ENCODE measurements at places on chromosomes 11 and 22.

GRCh38 chr11:2387266-2387987 is 10.3 kb downstream of the CD81 start:
- no peak for DNase-seq

DNA sequence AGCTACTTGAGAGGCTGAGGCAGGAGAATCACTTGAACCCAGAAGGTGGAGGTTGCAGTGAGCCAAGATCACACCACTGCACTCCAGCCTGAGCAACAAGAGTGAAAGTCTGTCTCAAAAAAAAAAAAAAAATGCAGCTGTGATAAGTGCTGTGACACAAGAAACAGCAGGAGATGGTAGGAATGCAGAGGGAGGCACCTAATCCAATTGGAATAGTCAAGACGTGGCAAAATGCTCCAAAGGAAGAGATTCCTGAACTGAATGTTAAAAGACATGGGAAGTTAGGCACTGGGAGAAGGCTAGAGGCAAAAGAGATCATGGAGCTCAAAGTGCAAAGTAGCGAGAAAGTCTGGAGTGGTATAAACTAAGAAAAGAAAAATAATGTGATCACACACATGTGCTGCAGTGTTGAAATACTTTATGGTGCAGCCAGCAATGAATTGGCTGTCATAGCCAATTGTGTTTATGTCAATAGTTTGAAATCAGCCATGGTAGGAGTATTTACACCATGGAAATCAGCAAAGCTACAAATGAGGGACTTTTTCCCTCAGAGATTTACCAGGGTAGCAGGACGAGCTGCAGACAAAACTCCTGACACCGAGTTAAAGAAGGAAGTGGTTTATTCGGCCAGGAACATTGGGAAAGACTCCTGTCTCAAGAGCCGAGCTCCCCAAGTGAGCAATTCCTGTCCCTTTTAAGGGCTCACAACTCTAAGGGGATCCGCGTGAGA is 40.9 kb upstream of the LIPT2 start:
- DNase-seq, result no peak

DNA sequence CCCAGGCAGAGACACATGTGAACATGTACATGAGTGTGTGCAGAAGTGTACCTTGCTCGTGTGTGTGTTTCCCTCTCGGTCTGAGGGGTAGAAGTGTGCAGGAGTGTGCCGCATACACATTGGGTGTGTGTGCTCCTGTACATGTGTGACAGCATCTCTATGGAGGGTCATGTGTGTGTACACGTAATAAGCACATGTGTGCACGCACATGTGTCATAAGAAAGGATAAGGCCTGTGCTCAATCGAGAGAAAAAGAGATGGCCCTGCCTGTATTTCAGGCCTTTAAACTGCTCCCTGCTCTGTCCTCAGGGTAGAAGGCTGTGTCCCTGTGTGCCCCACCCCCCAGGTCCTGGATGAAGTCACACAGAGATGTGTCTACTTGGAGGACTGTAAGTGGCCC is 61.8 kb downstream of the OTOG start:
- DNase-seq, result no peak

DNA sequence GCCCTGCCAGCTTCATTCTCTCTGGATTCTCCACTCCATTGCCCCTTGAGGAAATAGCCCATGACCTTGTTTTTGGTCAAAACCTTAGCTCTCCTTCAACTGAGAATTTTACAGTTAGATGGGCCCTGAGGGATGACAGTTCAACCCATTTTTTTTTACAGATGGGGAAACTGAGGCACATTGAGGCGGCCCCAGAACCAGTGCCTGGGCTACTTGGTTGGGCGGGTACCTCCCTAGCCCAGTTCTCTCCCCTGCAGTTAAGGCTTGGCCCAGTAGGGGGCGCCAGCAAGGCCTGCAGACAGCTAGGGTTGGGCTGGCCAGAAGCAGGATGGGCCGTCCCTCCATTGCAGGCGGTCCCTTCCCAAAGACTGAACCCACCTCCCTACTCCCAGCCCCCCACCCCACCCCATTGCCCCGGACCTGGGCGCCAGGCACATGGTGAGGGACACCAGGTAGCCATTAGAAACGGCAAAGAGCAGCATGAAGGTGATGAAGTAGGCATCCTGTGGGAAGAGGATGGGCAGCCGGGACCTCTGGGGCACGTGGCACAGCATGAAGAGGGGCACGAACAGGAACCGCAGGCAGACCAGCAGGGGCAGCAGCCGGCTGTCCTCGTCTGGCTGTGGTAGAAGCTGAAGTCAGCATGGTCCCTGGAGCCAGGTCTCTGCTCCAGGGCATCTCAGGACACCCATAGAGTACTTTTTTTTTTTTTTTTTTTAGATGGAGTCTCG is 7.6 kb downstream of the SLC29A2 start:
- peak; percentile 32 for DNase-seq

GRCh38 chr11:109510316-109510715 is 88.3 kb downstream of the C11orf87 start:
- no peak for DNase-seq

- no peak for DNase-seq
These were observed 5.8 kb upstream of the SYNGR1 start for GRCh38 chr22:39344046-39344390.

- no peak for DNase-seq
These were observed 12.5 kb upstream of the PELI3 start for GRCh38 chr11:66454247-66454646.

- DNase-seq, result no peak
These were observed 87.8 kb downstream of the KCNC1 start for GRCh38 chr11:17822401-17822781.

DNA sequence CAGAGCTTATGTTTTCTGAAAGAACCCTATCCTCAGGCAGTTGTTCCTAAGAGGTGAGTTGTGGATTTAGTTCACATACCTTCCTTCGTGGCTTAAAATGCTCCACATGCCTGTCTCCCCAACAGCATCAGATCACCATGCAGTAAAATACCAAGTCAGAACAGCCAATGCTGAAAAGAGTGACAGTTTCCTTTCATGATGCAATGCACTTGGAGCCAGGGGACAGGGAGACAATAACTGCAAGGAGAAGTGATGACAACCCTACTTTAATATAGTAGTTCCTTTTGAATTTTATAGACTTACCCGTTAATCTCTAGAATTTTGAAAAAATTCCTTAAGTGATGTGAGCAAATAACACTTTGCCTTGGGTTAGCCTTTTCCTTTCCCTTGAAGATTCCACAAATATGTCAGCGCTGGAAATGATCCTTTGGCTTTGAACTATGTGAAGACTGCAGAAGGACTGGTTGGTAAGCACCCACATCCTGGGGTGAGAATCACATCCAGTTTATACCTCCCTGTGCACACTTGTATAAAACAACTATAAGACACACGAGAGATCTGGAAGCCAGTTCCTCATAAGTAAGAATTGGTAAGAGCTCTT is 71.2 kb downstream of the PIWIL4 start:
- DNase-seq, result no peak

DNA sequence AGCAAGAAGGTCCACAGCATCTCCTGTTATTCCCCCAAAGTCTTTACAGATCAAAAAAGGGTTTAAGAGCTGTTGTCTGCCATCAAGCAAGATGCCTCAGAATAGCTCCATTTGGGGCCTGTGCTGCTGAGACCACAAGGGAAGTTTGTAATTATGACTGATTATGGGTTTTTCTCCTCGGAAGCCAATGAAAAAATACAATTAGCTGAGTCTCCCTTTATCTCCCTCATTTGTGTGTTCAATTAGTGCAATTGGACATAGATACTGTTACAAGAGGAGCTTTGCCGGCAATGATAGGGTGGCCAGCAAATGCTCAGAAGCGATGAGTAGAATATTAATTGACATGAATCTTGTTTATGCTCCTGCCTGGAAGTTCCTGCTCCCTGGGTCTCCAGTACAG is 83.7 kb downstream of the COMMD9 start:
- DNase-seq, result no peak

- DNase-seq, result no peak
These were observed 82.8 kb upstream of the E2F8 start for GRCh38 chr11:19323502-19323901.

DNA sequence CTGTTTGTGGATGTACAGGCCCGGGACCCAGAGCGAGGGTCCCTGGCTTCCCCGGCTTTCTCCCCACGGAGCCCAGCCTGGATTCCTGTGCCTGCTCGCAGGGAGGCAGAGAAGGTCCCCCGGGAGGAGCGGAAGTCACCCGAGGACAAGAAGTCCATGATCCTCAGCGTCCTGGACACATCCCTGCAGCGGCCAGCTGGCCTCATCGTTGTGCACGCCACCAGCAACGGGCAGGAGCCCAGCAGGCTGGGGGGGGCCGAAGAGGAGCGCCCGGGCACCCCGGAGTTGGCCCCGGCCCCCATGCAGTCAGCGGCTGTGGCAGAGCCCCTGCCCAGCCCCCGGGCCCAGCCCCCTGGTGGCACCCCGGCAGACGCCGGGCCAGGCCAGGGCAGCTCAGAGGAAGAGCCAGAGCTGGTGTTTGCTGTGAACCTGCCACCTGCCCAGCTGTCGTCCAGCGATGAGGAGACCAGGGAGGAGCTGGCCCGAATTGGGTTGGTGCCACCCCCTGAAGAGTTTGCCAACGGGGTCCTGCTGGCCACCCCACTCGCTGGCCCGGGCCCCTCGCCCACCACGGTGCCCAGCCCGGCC is 16.7 kb upstream of the ACR start:
- DNase-seq, result no peak

DNA sequence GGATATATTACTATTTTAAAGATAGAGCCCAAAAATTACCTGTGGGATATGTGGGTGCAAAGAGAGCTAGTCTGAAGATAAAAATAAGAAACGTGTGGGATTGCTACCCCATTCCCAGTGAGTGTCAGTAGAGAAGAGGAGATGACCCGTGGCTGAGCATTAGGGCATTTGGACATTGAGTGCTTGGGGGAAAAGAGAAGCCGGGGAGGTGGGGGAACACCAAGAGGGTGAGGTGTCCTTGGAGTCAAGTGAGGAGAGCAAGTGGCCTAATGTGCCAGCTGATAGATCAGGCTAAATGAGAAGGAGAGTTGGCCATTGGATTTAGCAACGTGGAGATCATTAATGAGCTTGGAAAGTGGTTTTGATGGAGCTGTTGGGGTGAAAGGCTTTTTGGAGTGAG is 1.2 kb downstream of the POLR2F start:
- no peak for DNase-seq

DNA sequence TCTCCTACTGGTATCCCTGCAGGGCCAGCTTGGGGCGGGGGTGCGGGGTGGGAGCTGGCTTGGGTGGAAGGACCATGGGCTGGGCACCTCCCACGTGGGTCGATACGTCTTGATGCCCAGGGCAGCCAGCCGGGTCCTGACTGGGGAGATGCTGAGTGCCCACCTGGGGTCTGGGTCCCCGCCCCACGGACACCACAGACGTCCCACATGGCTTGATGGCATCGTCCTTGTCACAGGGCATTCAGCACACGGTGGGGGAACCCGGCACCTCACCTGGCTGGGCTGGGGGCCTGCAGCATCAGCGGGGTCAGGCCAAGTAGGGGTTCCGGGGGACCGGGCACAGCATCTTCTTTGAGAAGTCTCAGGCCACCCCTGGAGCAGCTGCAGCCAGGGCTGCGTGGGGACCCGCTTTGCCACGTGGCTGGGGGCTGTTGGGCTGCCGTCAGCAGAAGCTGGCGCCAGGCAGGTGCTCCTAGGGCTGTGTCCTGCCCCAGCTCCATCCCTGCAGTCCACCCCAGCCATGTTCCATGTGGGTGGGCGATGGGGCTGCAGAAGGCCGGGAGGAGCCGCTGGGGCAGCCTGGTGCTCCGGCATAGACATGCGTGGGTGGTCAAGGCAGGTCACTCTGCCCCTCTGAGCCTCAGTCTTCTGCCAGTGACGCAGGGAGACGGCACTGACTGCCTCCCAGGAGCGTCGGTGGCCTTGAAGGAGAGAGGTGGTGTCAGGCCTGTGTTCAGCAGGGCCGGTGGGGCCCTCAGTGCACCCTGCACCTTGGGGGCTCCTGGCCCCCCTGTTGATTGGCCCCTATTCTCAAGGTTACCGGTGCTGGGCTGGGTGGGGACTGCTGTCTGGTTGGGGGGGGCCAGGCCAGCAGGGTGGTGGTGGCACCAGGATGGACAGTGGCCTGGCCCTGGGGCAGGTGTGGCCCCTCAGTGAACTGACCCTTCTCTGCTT is 8.4 kb downstream of the SELENOO start:
- DNase-seq, result no peak

All from stimulated activated CD8-positive, alpha-beta memory T cell treated with anti-CD3 and anti-CD28 coated beads, Interleukin-15, amount 100 ng/mL, for 4 hours (primary cell).